ENCODE measurements at places on chromosomes 1 and 21.

GRCh38 chr1:156080863-156081179, 1.4 kb downstream of the MEX3A start:
- no peak for DNase-seq

GRCh38 chr1:19752083-19752696, 47.5 kb downstream of the TMCO4 start:
- no peak for DNase-seq

DNA sequence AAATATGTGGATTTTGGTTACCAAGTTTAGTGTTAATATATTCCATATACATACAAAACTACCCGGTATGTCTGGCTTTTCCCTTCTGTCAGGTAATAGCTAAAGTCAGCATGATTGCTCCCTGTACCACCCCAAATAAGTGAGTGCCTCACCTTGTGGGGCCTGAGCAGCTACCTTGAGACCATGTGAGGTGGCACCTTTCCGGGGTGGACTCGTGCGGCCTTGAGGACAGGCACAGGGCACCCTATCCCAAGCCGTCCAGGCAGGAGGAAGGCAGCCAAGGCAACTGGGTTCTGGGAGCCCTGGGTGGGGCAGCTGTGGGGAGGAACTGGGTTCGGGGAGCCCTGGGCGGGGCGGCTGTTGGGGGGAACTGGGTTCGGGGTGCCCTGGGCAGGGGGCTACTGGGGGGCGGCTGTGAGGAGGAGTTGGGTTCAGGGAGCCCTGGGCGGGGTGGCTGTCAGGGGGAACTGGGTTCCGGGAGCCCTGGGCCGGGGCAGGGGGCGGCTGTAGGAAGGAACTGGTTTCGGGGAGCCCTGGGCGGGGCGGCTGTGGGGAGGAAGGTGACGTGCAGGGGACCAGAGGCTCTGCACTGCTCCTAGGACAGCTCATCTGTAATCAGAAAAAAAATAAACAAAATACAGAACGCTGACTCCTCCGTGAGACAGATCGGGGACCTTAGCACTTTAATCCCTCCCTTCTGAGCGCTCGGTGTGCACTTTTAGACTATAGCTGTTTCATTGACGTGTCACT, 63.3 kb downstream of the POFUT2 start:
- no peak for DNase-seq

DNA sequence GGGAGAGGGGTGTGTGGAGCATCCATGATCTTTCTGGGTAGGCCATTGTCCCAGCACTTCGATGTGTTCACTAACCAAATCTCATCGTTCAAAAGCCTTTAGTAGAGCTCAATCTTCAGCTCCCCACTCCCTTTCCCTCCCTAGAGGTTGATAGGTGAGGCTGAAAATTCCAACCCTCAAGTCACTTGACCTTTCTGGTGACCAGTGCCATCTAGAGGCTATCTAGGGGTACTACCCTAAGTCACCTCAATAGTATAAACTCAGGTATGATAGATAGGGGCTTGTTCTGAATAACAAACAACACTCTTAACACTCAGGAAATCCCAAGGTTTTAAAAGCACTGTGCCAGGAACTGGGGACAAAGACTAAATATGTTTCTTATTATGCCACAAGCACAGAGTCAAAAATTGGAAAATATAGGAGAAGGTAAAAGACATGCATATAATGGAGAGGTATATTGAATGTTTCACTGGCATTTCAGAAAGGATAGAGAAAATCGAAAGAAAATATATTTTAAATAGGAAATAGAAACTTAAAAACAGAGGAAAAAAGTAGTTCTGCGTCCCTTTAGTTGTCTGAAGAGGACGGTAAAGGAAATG, 42.9 kb upstream of the CD53 start:
- DNase-seq: no peak

DNA sequence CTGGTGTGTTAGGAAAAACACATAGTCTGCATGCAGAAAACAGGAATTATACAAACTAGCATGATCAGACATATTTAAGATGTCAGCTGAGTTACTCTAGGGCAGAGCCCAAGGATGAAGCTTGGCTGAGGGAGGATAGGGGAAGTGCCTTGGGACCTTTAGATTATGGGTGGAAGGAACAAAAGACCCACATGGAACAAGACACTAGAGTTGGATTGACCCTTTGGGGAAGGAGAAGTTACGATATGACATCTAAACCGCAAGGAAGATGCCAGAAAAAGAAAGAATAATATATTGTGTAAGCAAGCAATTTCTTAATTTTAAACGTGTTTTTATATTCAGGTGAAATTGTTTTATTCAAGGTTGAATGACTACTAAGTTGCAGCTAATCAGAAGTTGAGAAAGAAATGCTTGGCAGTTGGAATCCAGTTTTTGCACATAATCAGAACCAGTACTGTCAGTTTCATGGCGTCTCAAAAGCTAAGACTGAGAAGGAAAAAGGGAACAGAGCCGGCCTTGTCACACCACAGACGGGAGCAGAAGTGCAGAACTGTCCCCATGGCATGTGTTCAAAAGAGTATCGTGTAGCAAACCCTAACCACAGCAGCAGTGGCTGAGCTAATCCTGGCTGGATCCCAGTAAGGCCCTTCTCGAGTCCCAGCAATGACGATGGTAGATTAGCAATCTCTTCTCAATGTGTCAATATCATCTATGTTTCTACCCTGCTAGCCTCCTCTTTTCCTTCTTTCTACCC, 31.2 kb upstream of the IFNAR2 start:
- DNase-seq: no peak

GRCh38 chr1:31154000-31154631, 85.6 kb downstream of the NKAIN1 start:
- DNase-seq: no peak

DNA sequence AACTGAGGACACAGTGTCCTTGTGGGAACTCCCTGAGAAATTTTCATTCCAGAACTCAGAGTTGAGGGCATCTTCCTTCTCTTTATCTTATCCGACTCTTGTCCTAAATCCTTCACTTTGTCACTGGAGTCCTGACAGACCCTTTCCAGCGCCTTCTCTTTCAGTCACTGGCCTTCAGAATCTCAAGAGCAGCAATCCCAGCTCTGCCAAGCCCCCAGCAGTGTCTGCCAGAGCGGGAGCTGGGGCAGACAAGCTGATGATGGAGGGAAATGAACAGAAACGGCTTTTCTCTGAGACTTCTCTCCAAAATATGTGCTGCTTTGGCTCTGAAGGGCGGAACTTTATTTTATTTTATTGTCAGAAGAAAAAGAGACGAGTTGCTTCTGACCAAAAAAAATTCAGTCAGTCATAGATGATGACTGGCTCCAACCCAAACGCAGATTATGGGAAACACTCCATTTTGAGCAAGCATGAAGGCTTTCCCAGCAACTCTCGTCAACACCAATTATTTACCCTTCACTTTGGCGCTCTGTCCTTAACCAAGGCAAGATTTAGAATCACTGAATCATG, 32.2 kb downstream of the MIS18A start:
- DNase-seq: no peak

DNA sequence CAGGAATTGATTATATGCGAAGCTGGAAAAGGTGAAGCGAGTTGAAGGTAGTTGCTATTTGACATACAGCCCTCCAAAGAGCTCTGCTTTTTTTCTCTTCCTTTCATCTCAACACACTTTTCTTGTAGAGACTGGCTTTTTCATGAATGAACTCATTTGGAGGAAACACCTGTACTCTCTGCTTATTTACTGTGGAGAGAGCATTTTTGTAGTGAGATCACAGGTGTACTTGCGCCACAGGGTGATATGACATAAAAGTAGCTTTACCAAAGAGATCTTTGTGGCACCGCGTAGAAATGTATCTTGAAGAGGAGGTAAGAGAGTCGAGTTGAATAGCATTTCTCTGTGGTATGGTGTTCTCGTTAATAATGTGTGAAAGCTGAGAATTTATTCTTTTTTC, 187.6 kb downstream of the VPS13D start:
- peak; percentile 9 for DNase-seq

- no peak for DNase-seq
Measured at GRCh38 chr1:31064718-31065309, 703 bp downstream of the PUM1 start.

GRCh38 chr1:7694600-7695496, 76.2 kb upstream of the VAMP3 start:
- DNase-seq: no peak

DNA sequence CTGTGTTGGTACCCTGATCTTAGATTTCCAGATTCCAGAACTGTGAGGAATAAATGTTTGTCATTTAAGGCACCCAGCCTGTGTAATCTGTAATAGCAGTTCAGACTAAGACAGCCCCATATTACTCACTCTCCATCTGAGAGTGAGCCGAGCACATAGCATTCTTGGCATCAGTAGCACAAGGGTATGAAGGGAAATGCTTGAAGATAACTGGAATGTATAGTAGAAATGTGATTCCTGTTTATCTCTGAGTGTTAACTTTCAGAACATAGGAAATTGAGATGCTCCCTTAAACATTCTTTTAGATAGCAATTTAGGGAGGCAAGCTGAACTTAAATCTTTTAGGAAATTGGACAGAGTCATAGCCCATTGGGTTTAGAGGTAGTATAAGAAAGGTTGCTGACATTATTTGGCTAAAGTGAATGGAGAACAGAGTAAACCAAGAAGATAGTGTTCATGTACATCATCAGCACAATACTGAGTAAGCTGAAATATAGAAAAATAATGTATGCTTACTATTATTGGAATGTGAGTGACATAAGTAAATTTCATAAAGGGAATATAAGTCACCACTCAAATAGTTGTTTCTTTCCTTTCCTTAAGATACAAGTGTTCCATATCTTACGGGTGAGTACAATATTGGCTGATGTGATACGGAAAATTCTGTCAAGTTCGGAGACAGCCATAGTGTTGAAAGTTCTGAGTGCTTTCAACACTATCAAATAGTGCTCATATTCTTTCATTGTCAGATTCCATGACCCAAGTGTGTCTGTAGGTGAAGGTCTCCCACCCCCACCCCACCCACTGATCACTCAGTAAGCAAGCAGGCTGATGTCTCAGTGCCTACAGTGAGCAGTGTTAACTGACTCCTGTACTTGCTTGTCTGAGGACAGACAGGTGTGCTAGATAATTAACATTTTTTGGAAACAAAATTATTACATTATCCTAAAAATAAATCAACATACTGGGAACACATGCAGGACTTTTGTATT, 73.7 kb downstream of the LRRC8D start:
- DNase-seq: no peak

- no peak for DNase-seq
Measured at GRCh38 chr1:3439346-3440299, 14.8 kb upstream of the ARHGEF16 start.
